ENCODE measurements at places on chromosomes 16 and 17. TPM values are rescaled to one million over a fixed set of nuclear protein-coding genes. Genes with fewer than 3 reads are reported as not detected.

CORO6 gene
- total RNA-seq, result 9.8 TPM

SALL1 gene
- 1.3 TPM for total RNA-seq

TP53TG3F gene
- not detected for total RNA-seq

SGCA gene
- not detected for total RNA-seq

ACD gene
- 15.5 TPM for total RNA-seq

SCPEP1 gene
- 142 TPM for total RNA-seq

ACE gene
- 3.0 TPM for total RNA-seq

HS3ST6 gene
- total RNA-seq, result not detected

RHOT2 gene
- total RNA-seq, result 48.8 TPM

GRCh38 chr17:61756561-61756960 is 106.8 kb downstream of the BRIP1 start:
- no peak for DNase-seq

DNA sequence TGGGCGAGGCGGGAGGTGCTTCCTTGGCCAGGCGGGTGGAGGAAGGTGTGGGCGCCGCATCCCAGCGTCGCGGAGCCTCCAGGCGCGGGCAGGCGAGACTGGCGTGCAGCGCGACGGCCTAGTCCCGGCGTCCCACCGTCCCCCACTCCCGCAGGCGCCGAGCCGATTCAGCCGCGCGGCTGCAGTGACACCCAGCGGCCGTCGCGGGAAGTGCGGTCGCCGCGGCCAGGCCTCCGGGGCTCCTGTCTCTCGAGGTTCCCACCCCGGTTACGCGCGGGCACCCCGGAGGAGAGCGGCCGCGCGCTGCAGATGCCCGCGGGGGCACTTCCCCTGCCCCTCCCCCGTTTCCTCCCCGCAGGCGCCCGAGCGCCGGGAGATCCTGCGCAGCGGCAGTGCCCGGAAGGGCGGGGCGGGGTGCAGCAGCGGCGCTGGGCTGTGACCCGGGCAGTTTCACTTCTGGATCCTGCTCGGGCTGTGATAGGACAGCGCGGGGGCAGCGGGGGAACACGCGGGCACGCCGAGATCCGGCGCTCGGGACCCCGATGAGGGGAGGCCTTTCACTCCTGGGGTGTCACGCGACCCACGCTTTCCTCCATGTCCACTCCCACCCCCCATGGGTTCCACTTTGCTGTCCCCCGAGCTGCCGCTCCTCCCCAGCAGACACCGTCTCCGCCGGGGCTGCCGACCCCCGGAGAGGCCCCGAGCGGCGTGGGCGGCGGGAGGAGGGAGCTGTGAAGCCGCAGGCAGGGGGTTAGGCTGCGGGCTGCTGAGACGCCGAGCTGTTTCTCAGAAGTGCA is 16.6 kb downstream of the GRB7 start:
- peak; percentile 82 for DNase-seq

DNA sequence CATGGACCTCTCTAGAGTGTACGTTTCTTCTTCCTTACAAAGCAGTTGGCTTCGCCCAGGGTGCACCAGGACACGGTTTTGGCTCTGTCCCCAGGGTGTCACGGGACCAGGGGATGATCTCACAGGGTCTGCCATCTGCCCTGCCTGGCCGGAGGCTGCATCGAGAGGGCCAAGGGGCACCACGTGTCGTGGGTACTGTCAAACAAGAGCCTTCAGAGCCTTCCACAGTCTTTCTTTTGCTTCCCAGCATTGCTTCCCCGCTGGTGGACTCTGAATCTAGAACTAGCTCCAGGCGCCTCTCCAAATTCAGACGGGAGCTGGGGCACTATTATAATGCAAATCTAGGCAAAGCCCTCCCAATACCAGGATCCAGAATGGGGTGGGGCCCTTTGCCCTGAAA is 47.9 kb downstream of the MAPT start:
- DNase-seq, result no peak

- DNase-seq, result no peak
Observed at GRCh38 chr16:66304961-66305360, 61.5 kb upstream of the CDH5 start.

- DNase-seq, result no peak
Observed at GRCh38 chr17:42521036-42521435, 15.0 kb upstream of the NAGLU start.

DNA sequence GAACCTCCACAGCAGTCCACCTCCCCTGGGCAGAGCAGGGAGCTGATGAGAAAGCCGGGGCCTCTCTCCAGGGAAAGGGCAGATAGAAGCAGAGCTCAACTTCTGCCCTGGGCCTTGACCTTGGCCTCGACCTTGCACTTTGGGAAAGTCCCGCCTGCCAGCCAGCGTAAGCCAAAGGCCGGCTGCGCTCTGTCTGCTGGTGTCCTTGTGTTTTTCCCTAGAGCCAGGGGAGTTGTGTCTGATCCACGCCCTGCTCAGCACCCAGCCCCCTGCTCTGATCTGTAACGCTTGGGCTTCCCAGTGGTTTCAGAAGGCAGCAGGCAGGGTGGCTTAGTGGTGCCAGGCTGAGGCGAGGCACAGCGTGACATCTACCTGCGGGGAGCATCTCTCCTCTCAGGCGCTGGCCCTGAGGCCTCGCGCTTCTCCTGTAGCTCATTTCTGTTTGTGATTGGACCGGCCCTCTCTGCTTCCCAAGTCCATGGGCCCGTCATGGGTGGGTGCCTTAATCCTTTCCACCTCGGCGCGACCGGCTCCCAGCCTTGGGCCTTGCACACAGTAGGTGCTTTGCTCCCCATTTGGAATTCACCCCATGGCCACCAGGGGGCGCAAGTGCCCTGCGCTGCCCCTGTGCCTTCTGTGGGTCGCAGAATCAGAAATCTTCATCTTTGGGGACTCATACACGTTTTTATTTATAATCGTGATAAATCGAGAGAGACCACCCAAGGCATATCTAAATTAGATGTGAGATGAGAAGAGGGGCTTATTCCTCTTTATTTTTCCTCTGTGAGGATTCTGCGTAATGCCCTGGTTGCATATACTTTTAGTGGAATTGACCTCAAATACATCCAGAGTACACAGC is 24.2 kb downstream of the SGSH start:
- no peak for DNase-seq

DNA sequence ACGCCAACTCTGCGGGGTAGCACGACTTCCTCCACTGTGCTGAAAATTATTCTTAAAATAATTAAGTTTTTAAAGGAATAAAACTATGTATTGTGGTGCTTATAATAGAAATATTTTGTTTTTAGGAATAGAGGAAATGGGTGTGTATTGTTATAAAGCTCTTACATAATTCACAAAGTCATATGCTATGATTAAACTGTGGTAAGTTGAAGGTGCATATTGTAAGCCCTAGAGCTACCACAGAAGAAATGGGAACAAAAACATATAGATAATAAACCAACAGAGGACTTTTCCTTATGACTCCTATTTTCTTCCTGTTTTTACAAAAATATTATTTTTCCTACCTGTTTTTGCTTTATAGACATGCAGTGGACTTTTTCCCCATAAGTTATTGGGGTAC is 4.3 kb upstream of the SLFN11 start:
- no peak for DNase-seq

- no peak for DNase-seq
Observed at GRCh38 chr16:90019543-90020259, 445 bp upstream of the DBNDD1 start.

DNA sequence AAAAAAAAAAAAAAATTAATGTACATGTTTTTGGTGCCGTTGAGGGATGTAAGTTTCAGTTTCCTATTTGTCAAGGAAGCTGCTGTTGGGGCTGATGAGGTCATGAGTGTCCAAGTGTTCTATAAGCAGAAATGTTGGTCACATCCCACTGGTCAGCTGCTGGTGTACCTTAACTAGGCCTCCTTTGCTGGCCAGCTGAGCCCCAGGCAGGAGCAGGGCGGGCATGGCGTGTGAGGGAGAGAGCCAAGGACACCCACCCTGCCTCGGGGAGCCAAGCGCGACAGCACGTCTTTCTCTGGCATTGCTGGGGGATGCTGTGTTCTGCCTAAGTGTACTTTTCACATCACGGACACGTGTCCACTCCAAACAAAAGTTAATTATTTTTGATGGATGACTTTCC is 108.1 kb upstream of the CDC42EP4 start:
- DNase-seq, result no peak

DNA sequence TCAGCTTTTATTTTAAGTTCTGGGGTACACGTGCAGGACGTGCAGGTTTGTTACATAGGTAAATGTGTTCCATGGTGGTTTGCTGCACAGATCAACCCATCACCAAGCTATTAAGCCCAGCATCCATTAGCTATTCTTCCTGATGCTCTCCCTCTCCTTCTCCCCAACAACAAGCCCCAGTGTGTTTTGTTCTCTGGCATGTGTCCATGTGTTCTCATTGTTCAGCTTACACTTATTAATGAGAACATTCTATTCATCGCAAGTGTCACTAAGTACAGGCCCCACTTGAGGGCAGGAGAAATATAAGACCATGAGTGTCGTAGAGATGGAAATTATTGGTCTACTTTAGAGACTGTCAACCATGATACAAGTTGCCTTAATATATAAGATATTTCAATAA is 615.1 kb downstream of the CDH8 start:
- DNase-seq, result no peak

DNA sequence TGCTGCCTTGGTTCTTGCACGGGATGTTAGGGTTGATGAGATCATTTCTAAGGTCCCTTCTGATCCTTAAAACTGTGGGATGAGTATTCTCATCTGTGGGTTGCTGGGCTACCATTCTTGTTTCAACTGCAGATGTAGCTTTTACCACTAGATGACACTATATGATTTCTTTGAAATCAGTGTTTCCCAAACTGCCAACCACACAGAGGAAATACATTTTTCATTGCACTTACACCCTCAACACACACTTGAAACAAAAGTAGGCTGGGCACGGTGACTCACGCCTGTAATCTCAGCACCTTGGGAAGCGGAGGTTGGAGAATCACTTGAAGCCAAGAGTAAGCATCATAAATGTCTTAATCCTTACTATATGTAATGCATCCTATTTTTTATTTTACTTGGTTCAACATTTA is 15.3 kb downstream of the LCMT1 start:
- peak; percentile 93 for DNase-seq

GRCh38 chr16:49959552-49960277 is 65.3 kb upstream of the CNEP1R1 start:
- DNase-seq, result no peak

DNA sequence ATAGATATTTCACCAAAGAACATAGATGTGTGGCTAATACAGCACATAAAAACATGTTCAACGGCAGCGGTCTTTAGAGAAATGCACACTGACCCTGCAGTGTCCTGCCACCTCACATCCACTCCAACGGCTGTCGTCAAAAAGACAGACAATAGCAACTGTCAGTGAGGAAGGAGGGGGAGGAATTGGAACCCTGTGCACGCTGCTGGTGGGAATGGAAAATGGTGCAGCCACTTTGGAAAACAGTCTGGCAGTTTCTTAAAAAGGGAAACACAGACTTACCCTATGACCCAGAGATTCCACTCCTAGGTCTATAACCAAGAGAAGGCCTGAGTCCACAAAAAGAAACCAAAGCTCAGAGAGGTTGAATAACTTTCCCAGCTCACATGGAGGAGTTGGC is 7.7 kb downstream of the CEP295NL start:
- no peak for DNase-seq

GRCh38 chr17:81440511-81441244 is 45.4 kb downstream of the BAHCC1 start:
- DNase-seq, result no peak

DNA sequence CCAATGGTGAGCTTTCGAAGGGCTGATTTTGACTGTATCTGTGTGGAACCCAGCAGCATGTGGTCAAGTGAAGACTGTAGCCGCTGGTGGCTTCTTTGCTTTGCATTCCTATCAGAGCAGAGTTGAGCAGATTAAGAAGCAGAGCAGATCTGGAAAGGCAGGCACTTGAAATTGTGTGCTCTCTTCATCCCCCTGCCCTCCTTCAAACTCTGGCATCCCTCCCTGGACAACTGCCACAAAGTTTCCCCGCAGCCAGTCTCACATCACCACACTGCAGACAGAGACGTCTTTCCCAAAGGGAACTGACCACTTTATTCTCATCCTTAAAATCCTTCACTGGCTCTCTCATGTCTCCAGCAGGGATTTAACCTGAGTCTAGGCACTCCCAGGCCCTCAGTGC is 237.1 kb upstream of the DYNLRB2 start:
- no peak for DNase-seq

DNA sequence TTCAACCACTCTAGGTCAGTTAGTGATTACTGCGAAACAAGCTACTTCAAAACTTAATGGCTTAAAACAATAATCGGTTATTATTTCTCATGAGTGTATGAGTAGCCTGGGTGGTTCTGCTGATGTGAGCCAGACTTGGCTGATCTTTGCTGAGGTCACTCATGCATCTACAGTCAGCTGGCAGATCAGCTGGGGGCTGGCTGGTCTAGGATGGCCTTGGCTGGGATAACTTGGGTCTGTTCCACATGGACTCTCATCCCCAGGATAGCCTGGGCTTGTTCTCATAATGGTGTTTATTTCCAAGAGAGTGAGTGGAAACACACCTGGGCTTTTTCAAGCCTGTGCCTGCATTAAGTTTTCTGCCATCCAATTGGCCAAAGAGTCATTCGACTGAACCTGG is 13.0 kb downstream of the CCDC182 start:
- no peak for DNase-seq

DNA sequence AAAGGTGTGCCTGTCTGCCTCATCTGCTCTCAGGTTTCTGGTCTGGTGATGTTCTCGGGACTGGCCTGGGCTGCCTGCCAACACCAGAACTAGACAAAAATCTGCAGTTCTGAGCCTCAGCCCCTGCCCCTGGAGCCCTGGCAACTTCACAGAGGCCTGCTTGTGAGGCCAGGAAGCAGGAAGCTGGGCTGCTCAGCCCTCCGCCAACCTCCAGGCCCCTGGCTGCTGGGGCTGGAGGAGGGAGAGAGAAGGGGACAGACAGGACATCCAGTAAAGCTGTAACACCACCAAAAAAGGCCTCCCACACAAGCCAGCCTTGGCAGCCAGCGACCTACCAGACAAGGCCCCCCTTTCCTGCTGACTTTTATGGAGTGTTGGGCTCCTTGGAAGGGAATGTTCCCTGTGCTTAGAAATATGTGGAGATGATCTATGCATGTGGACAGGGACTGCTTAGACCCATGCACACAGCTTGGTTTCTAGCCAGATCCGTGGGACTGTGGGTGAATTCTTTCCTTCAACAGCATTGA is 157.6 kb downstream of the XYLT1 start:
- DNase-seq, result peak; percentile 35

DNA sequence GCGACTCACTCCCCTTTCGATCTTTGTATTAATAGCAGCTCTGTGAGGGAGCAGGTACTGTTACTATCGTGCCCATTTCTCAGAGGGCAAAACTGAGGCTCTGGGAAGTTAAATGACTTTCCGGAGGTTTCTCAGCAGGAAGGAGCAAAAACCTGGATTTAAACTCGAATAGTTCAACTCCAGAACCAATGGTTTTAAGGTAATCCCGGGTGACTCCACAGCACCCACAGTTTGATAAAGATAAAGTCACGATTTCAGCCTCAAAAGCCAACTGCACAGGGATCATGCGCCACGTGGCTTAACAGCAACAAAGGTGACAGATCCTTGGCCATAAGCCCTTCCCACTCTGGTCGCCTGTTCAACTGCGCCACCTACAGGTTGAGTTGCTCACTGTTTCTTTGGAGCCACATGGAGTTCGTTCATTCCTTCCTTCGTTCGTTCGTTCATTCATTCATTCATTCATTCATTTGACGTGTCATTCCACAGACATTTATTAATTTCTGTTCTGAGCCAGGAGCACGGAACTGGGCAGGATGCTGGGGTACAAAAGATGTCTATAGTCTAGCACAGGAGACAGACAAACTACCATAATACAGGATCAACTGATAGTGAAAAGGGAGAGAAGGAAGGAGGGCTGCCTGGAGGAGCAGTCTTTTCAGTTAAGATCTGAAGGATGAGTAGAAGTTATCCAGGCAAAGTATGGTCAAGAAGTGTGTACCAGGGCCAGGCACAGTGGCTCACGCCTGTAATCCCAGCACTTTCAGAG is 134.8 kb downstream of the HS3ST2 start:
- peak; percentile 73 for DNase-seq
